ENCODE measurements at places on chromosomes 3 and 15.

DNA sequence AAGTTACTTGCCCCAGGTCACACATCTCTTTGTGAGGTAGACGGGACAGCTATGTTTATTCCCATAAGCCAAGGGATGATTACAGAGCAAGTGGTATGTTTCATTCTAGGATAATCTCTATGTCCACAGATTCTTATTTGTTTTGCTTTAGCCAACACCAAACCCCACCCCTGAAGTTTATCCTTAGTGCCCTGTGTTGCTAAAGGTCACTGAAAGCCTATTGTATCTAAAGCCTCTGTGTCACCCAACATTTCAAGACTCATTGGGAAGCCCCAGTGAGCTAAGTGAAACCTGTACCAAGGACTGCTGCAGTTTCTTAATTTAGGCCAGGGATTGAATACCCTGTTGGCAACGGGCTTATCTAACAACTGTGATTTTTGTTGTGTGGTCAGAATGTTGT is 135.6 kb downstream of the ADAMTS9 start:
- H3K27me3 ChIP-seq: no peaks in the 10 kb centered on the region
- DNase-seq: no peak
- H3K27ac ChIP-seq: peak overlapping the region; percentile 87
- H3K36me3 ChIP-seq: no peaks in the 10 kb centered on the region
- H3K4me3 ChIP-seq: no peak overlapping the region

DNA sequence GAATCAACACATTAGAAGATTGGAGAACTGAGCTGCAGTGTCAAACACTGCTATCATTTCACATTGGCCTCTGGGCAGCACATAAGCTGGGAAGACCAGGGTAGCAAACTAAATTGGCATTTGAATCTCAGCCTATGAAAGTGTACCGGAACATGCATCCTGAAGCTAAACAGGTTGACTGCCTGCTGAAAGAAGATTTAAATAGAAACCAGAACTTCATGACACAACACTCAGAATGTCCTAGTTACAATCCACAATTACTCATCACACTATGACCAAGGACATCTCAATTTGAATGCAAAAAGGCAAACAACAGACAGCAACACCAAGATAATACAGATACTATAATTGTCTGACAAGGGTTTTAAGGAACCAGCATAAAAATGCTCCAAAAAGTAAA is 26.2 kb downstream of the TM2D3 start:
- no peaks in the 10 kb centered on the region for H3K27me3 ChIP-seq
- no peaks in the 10 kb centered on the region for H3K4me1 ChIP-seq
- no peaks in the 10 kb centered on the region for H3K36me3 ChIP-seq
- no peak overlapping the region for H3K4me3 ChIP-seq
- no peak overlapping the region for H3K27ac ChIP-seq

DNA sequence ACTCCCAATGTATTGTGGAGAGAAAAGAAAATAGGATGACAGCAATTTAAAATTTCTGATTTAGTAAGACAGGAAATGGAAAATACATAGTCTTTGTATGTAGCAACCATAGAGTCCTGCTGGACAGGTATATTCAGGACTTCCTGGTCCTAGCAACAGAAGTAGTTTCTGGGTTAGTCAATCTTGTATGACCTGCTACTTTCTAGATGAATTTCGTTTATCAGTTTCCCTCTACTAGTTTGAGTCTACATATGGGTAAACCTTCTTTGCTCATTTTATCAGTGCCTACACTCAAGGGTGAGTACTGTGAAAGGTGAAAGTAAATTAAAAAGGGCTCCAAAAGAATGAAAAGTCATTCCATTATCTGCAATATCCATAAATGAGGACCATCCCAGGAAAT is 309.8 kb downstream of the UNC13C start:
- no peaks in the 10 kb centered on the region for H3K36me3 ChIP-seq
- no peak overlapping the region for H3K27ac ChIP-seq
- no peak for DNase-seq
- H3K4me1 ChIP-seq: no peaks in the 10 kb centered on the region
- no peak overlapping the region for H3K4me3 ChIP-seq
- no peaks in the 10 kb centered on the region for H3K27me3 ChIP-seq

GRCh38 chr3:6640907-6641306 is 220.0 kb upstream of the GRM7 start:
- H3K27ac ChIP-seq: no peak overlapping the region
- DNase-seq: no peak
- H3K27me3 ChIP-seq: no peaks in the 10 kb centered on the region

GRCh38 chr3:13016083-13016720 is 57.0 kb downstream of the IQSEC1 start:
- H3K27ac ChIP-seq: no peak overlapping the region
- no peak for DNase-seq
- H3K27me3 ChIP-seq: no peaks in the 10 kb centered on the region
- H3K36me3 ChIP-seq: no peaks in the 10 kb centered on the region
- peaks cover 64% of the 10 kb centered on the region for H3K4me1 ChIP-seq

DNA sequence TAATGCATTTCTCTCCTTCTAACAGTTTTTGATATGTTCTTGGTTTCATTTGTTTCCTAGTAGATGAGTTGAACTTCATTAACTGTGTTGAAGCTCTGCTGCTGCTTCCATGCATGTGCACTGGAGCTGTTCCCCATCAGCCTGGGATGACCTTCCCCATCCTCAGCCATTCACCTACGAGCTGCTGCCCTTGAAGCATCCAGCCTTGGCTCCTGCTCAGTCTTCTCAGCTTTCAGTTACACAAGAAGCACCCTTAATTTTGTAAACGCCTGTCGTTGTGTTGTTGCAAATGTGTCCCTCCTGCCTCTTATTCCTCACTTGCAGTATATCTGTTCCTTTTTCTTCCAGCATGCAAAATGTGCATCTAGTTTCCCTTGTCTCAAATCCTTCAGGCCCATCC is 8.5 kb upstream of the ZXDC start:
- no peak overlapping the region for H3K4me3 ChIP-seq
- no peak overlapping the region for H3K27ac ChIP-seq
- no peak for DNase-seq
- no peaks in the 10 kb centered on the region for H3K36me3 ChIP-seq
- no peaks in the 10 kb centered on the region for H3K4me1 ChIP-seq
- H3K27me3 ChIP-seq: no peaks in the 10 kb centered on the region
